AG04450 (cell line): ENCODE measurements at places on chromosomes 4 and X.
A peak's percentile ranks its signal among the peaks of the same experiment; 100 is the strongest.

DNA sequence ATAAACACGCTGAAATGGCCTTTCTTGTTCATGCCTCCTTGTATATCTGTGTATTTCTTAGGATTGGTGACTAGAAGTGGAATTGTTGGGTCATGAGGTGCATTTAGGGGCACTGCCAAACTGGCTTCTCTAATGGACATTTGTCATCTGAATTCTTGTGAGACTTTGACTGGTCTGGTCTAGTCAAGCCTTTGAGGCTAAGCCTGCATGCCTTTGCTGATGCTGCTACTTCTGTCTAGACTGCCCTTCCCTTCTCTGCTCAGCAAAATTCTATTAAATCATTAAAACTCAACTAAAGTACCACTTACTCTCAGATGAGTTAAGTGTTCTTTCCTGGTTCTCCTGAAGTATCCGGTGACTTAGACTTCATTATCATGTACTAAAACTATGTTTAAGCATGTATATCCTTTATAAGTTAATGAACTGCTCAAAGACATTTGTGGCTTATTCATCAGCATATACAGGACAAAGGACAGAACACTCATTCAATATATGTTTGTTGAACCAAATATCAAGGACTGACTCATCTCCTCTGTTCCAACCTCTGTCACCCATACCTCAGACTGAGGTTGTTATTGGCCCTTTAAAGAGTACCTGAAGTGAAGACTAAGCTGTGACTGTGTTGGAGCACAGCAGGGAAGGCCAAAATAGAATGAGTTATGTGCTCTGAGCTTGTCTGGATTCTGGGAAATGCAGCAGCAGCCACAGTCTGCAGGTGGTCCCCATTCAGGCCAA, 9.0 kb downstream of the TCEAL1 start:
- DNase-seq, result no peak

DNA sequence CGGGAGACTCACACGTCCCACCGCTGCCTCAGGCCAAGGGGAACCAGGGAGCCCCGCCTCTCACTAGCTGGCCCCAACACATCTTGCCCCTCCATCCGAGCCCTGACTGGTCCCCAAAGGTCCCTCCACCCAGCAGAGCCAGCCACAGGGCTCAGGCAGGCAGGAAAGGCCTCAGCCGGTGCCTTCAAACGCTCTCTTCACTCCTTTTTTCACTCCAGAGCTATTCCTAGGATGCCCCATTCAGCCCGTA, 1.5 kb upstream of the ARHGAP4 start:
- DNase-seq, result no peak

- no peak for DNase-seq
These were observed 654.4 kb upstream of the TENM3 start for GRCh38 chr4:181588733-181589302.

DNA sequence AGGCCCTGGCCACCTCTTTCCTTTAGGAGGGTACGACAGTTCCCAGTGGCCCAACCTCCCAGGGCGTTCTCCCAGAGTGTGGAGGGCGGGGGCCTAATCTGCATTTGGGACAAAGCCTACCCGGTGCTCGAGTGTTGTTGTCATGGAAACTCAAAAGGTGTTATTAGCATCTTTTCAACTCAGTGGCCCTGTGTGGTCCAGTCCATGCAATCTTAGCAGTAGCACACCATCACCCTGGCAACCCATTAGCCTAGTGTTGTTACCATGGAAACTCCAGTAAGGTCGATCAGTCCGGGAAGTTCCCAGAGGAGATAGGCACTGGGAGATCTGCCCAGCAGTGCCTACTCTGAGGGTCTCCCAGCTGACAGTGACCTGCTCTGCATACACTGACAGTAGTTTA, 20.2 kb downstream of the APLN start:
- no peak for DNase-seq

GRCh38 chr4:28287831-28288233, 1427.2 kb downstream of the STIM2 start:
- DNase-seq, result peak; percentile 90
